ENCODE measurements at places on chromosomes 4 and X. TPM values are rescaled to one million over a fixed set of nuclear protein-coding genes. Genes with fewer than 3 reads are reported as not detected.

DNA sequence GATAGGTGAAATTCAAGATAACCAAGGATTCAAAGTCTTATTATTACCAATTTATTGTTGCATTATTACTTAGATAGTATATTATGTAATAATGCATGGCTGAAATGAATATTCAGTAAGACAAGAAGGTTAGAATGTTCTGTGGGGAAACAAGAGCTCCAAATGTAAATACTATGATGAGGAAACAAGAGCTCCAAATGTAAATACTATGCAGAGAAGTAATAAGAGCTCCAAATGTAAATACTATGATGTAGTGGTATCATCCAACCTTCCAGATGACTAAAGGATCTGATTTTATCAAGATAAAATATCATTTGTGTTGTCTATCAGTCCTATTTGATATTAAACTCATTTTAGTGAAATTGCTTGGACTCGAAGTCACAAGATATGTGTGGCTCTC is 82.2 kb upstream of the PCDH18 start:
- H3K4me3 ChIP-seq: no peak overlapping the region
- H3K27me3 ChIP-seq: no peaks in the 10 kb centered on the region
- no peak overlapping the region for H3K27ac ChIP-seq
- DNase-seq: no peak
- H3K4me1 ChIP-seq: no peaks in the 10 kb centered on the region

GRCh38 chr4:125714845-125715244 is 400.1 kb downstream of the FAT4 start:
- H3K27ac ChIP-seq: no peak overlapping the region
- no peaks in the 10 kb centered on the region for H3K27me3 ChIP-seq
- DNase-seq: no peak
- H3K4me3 ChIP-seq: no peak overlapping the region

GRCh38 chr4:144968606-144969005 is 129.4 kb downstream of the ANAPC10 start:
- H3K27ac ChIP-seq: no peak overlapping the region
- no peaks in the 10 kb centered on the region for H3K27me3 ChIP-seq
- H3K4me1 ChIP-seq: no peaks in the 10 kb centered on the region
- DNase-seq: no peak
- H3K36me3 ChIP-seq: no peaks in the 10 kb centered on the region
- no peak overlapping the region for H3K4me3 ChIP-seq

- H3K27ac ChIP-seq: no peak overlapping the region
- H3K36me3 ChIP-seq: no peaks in the 10 kb centered on the region
- H3K4me3 ChIP-seq: no peak overlapping the region
- H3K4me1 ChIP-seq: no peaks in the 10 kb centered on the region
- no peaks in the 10 kb centered on the region for H3K27me3 ChIP-seq
Observed at GRCh38 chrX:112053169-112053568, 29.4 kb downstream of the TRPC5 start.

GRCh38 chr4:183059797-183060196 is 39.3 kb upstream of the WWC2 start:
- no peak overlapping the region for H3K4me3 ChIP-seq
- no peak for DNase-seq
- H3K36me3 ChIP-seq: no peaks in the 10 kb centered on the region
- H3K27ac ChIP-seq: no peak overlapping the region
- no peaks in the 10 kb centered on the region for H3K27me3 ChIP-seq

The PDS5A gene
- total RNA-seq: 64.6 TPM

The NLRP2B gene
- not detected for total RNA-seq

The NUDT11 gene
- total RNA-seq: 1.5 TPM
